ENCODE measurements at places on chromosomes 2 and 18.

- no peak for DNase-seq
Measured at GRCh38 chr2:1781291-1782080, 37.2 kb upstream of the PXDN start.

GRCh38 chr18:51767293-51767692, 569.8 kb upstream of the MEX3C start:
- DNase-seq: no peak

- DNase-seq: no peak
Measured at GRCh38 chr2:113258471-113259147, 20.1 kb downstream of the PAX8 start.

DNA sequence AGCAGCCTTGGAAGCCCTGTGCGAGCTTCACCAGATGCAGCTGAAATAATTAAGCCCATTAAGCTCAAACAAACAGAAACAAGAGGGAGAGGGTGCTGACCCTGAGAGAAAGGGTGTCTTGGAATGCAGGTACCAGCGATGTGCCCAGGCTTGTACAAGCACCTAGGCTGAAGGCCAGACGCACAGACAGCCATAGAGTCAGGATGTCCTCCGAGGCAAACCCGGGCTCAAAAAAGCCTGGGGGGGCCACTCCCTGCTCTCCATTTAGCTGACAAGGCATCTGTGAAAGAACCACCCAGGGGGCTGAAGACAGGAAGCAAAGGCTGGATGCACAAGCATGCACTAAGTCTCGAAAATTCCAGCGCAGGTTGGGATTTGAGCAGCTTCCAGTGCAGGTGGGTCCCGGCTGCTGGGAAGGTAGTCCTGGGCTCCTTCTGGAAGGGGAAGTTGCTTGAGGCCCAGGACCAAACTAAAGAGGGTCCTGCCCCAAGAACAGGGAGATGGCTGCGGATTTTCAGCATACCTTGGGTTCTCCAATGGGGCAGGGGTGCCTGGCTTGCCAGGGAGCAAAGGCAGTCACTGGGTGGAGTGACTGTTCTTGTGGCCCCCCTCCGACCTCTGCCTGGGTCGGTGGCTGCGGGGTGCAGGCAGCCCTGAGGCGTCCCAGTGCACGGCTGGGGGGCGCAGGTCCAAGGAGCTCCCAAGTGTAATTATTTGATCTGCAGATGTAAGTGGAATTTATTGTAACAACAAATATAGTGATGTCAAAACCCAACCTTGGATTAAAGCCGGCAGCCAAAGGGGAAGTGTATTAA, 5.9 kb downstream of the GBX2 start:
- DNase-seq: no peak

GRCh38 chr2:240066489-240066888, 13.2 kb upstream of the OR6B3 start:
- no peak for DNase-seq

DNA sequence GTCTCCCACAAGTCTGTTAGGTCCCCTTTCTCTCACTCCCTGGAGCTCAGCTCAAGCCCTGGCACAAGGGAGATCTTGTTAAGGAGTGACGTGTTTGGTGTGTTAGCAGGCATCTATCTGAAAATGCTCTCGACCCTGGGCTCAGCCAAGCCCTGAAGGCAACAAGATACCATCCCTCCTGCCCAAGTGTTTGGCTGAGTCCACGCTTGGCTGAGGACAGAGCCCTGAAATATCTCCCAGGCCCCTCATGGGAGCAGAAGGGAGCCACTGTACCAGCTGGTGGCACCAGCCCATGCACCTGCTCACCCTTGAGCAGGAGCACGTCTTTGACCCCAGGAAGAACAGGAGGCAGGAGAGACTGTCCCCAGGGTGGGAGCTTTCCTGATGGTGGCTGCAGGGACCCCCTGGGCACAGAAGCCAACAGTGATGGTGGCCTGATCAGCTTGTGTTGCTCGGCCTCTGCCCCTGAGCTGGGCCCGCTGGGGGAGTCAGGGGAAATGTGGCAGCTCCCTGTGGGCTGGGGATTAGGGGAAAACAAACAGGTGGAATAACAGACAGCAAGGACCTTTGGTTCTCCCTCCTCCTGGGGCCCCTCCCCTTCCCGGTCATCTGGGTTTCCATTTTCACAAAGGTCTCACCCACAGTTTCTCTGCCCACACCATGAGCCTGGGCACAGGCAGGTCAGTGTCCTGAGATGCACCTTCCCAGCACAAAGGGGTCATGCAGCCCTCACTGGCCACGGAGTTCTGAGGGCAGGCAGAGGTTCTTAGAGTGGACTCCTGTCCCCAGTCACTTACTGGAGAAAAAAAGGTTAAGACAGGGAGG, 91.6 kb downstream of the RHOB start:
- DNase-seq: no peak

DNA sequence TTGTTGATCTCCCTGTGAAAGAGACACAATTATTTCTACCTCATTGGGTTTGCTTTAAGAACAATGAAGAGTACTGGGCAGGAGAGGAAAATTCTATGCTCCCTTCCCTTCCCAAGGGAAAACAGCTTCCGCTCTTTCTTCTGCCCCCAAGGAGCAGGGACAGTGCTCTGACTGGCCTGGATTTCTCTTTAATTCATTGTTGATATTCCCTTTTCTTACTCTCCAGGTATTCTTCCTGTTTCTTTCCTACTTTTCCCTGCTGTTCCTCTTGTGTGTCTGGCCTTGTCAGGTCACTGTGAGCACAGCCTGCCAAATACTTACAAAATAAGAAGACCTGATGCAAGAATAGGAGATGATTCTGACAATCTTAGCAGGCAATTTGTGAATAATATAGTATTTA, 49.6 kb upstream of the SPAG16 start:
- no peak for DNase-seq

GRCh38 chr2:130307850-130308249, 34.8 kb upstream of the IMP4 start:
- no peak for DNase-seq

DNA sequence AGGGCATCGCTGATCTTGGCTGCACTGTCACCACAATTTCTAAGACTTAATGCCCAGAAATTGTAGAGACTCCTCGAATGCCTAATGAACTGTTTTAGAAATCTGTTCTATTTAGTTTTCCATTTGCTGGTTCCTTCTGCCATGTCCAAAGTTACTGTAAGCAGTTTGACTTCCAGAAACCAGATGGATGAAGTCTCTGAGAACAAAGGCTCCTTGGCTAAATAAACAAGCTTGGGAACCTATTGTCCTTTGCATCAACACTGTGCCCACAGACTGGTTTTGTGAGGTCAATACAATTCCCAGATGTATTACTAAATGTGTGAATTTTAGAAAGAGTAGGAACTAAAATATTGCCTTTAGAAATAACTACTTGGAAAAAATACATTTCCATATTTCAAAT, 600.2 kb downstream of the NYAP2 start:
- no peak for DNase-seq

DNA sequence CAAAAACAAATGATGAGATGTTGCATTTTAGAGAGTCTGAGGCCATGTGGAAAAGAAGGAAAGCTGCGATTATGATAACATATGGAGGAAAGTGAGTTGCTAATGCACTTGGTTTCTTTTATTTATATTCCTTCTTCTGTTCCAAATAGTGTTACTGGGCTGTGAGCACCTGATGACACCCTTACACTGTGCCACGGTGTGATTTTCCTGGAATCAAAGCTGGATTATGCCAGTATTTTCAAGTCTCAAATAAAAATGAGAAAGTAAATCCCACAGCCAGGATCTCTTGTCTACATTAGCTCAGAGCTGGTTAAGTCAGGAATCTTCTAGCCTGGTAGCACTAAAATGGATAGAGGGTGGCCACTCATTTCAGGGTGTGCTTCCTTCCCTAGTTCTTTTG, 670.8 kb downstream of the TDRD15 start:
- no peak for DNase-seq

GRCh38 chr2:239767021-239767905, 257.9 kb downstream of the NDUFA10 start:
- DNase-seq: no peak

DNA sequence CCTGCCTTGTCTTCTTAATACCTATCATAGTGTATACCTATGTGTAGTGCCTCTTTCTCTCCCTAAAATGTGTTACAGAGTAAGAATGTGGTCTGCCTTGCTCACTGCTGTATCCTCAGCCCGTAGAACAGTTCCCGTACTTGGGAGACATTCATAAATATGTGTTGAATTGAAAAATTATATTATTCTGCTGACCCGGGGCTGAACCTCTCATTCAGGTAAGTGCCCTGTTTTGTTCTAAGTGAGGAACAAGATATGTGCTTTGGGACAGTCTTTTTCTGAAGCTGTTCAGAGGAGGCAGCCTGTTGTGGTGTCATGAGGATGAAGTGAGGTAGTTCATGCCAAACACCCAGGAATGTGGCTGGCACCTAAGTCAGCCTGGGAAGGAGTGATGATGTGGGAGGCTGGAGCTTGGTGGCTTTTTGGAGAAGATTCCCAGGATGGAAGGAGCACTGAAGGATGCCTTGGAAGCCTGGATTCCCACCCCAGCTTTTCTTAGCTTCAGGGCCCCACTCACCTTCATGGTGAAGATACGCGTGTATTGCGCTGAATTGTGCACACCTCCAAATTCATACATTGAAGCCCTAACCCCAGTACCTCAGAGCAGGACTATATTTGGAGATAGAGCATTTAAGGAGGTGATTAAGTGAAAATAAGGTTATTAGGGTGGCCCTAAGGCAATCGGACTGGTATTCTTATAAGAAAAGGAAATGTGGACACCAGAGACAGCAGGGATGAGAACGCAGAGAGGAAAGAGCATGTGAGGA, 166.3 kb downstream of the DDX1 start:
- DNase-seq: no peak

DNA sequence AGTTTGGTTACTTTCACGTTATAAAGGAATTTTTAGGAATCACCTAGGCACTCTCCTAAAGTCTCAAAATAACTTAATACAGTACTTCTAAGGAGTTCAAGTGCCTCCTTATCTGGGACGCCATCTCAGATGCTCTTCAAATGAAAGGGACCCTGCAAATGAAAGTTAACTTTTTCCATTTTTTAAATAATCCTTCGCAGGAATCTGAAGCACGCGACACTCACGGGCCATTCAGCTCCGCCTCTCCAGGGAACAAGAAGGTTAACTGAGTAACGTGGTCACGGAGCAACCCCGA, 537 bp upstream of the ZC3H15 start:
- DNase-seq: no peak

DNA sequence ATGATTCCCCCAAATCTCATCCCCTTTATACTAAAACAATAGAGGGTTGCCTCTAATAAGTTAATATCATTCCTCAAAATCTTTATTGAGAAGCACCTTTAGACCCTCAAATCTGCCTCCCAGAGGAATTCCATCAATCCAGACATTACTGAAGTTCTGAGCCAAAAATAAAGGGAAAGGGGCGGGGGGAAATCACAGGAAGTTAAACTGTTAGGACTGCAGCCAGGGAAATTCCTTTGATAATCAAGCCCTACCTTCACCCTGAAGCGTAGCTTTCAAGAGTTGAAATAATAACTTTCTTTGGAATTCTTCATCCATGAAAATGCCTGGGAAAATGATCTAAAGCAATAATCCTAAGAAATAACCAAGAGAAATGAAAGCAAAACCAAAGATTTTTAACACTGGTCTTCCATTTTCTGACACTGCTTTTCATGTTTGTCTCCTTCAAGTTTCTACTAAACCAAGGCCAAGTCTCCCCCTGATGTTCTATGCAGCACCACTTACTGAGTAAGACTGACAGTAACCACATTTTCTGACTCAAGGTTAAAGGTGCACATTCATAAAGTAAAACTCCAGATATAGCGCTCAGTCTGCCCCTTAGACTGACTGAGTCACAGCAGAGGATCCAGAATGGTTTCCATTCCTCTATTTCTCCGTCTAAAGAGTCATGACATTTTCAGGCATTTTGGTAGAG, 78.2 kb downstream of the TCF4 start:
- peak; percentile 10 for DNase-seq

DNA sequence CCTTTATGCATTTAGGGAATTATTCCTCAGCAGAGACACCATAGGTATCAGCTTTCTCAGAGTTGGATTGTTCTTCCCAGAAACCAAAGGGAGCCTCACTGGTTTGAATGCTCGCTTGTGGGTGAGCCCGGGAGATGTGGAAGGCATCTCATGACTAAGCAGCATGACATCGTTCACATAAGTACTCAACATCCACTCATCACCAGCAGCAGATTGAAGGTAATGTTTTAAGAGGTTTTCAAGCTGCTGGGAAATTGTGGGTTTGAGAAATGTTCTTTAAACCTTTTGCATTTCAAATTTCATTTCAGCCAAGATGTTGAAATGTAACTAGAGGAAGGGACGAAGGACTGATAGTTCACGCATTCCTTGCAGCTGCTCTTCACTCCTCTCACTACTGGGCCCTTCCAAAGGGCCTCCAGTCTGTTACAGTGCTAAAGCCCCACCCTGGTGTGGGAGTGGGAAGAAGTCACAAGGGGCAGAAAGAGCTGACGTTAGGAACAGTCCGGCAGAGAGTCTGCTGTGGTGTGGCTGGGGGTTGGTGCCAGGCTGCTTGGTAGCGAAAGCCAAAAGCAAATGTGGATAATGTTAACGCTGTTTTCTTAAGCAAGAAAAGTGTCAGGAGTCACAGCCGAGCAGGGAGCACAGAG, 324.5 kb upstream of the EPHA4 start:
- DNase-seq: no peak

DNA sequence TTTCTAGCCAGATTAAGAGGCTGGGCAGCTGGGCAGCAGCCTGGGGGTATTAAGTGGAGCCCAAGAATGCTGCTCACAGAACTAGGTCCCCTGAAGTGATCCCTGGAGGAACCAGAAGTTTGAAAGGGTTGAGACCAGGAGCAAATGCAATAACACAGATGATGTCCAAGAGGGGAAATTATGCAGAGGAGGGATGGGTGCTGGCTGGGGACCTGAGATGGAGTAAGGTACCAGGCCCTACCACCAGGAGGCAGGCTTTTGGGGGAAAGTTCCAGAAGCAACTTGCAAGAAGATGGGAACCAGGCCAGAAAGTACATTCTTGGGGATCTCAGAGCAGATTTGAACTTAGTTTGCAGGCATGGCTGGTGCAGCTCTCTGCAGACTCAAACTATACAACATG, 175.1 kb downstream of the NCK2 start:
- peak; percentile 36 for DNase-seq

DNA sequence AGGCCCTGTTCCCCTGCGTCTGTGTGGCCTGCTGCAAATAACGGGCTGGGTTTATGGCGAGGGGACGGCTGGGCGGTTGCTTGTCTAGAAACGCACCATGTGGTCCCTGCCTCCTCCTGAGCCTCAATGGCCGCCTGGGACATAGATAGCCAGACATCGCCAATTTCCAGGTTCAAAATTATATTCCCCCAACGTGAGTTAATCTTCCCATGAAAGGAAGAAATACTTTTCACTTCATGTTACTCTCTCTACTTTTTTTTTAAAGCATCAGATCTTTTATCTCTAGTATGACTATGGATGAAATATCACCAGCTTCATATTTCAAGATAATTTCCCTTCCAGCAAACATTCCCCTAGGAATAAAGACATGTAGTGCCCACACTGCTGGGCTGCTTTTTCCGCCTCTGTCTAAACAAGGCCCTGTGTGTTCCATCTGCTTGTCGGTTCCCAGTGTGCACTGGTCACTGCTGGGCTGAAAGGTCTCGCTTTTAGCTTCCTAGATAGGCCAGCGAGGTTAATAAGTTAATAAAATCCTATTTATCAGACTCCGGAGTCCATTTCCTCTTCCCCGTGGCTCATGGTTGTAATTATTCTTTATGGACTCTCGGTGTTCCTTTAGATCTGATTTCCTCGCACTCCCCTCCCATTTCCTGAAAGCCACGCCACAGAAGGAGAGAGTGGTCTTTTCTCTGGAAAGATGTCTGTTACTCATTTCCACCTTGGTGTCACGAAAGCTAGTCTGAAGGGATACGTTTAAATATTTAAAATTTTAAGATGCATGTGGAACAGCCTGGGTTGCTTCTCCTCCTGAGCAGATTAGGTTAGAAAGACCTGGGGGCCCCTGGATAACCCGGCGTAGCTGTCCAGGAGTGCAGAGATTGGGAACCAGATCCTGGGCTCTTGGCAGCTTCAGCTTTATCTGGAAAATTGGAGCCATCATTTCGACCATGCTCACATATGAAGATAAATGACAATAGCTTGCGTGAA, 196.6 kb upstream of the COPS8 start:
- DNase-seq: no peak

Measured in activated CD4-positive, alpha-beta T cell treated with anti-CD3 and anti-CD28 coated beads, Interleukin-2, Interleukin-6, amounts not matched to agents 100 ng/mL and 50 ng/mL, durations not matched to agents 16 hours and 8 hours (primary cell).